Hindlimb muscle (tissue), 1 donor: ENCODE measurements at places on chromosomes 7 and 10.

GRCh38 chr10:11986593-11987216 is 55.9 kb downstream of the UPF2 start:
- DNase-seq = peak; percentile 82

GRCh38 chr7:13880789-13881188 is 108.7 kb downstream of the ETV1 start:
- DNase-seq = no peak

- no peak for DNase-seq
Observed at GRCh38 chr7:113561446-113561845, 357.4 kb downstream of the PPP1R3A start.

GRCh38 chr10:70317272-70317942 is 33.6 kb upstream of the NPFFR1 start:
- no peak for DNase-seq

DNA sequence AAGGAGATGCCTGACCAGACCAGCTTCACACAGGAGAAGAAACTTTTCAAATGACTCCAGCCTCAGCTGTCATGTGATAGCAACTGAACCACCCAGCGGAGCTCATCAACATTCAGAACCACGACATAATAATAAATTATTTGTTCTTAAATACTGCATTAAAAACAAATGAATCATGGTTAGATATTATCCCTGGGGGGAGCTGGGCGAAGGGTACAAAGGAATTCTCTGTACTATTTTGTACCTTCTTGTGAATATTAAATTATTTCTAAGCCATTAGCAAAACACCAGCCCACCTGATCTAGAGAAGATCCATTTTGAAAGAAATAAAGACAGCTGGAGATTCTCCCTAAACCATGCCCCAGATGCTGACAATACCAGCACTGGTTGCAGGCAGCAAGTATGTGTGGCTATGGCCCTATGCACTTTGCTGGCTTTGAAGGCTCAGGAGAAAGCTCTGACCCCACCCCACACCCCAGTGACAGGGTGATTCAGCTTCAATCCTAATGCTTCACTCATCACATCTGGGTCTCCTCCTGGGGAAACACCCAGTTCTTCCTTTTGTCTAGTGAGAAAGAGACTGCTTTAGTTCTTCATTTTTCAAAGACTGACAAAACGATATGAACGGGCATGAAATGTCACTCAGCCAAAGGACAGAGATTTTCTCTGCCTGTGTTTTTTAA is 45.5 kb upstream of the NKX2-3 start:
- DNase-seq = no peak
